ENCODE measurements at places on chromosomes 7 and 10.

- no peaks in the 10 kb centered on the region for H3K4me1 ChIP-seq
- DNase-seq = no peak
- no peak overlapping the region for H3K27ac ChIP-seq
- no peaks in the 10 kb centered on the region for H3K36me3 ChIP-seq
- H3K27me3 ChIP-seq = no peaks in the 10 kb centered on the region
Observed at GRCh38 chr10:11631890-11632587, 20.6 kb upstream of the USP6NL start.

DNA sequence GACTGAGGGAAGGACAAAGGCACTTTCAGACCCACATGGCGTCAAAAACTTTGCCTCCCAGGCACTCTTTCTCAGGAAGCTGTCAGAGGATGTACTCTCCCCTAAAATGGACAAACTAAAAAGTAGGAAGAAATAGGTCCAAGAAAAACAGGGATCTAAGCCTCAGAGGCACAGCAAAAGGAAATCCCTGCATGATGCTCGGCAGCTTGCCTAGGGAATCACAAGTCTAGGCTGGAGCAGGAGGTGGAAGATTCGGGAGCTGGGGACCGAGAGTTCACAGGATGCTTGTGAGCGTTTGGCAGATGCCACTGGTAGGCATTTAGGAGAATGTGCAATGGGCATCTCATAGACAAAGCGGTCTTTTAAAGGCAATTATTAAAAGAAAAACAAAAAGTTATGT is 60.8 kb downstream of the ATXN7L1 start:
- H3K4me3 ChIP-seq = no peak overlapping the region
- no peak for DNase-seq
- H3K27me3 ChIP-seq = no peaks in the 10 kb centered on the region
- H3K36me3 ChIP-seq = no peaks in the 10 kb centered on the region
- H3K27ac ChIP-seq = no peak overlapping the region

- H3K4me1 ChIP-seq = no peaks in the 10 kb centered on the region
- DNase-seq = no peak
- no peaks in the 10 kb centered on the region for H3K36me3 ChIP-seq
- no peak overlapping the region for H3K27ac ChIP-seq
- 0 out of 2 replicates have a peak, but pooled peaks cover 2% of the 10 kb centered on the region for H3K27me3 ChIP-seq
Observed at GRCh38 chr7:31873816-31874597, 187.0 kb downstream of the PPP1R17 start.

- H3K36me3 ChIP-seq = peaks cover 79% of the 10 kb centered on the region
- H3K4me3 ChIP-seq = no peak overlapping the region
- no peak overlapping the region for H3K27ac ChIP-seq
- H3K27me3 ChIP-seq = no peaks in the 10 kb centered on the region
- DNase-seq = no peak
Observed at GRCh38 chr7:107972075-107972482, 30.9 kb downstream of the LAMB1 start.

- H3K4me3 ChIP-seq = no peak overlapping the region
- H3K27me3 ChIP-seq = no peaks in the 10 kb centered on the region
- peaks cover 7% of the 10 kb centered on the region for H3K4me1 ChIP-seq
- no peak overlapping the region for H3K27ac ChIP-seq
- H3K36me3 ChIP-seq = no peaks in the 10 kb centered on the region
Observed at GRCh38 chr7:139915268-139915863, 86.3 kb downstream of the TBXAS1 start.

DNA sequence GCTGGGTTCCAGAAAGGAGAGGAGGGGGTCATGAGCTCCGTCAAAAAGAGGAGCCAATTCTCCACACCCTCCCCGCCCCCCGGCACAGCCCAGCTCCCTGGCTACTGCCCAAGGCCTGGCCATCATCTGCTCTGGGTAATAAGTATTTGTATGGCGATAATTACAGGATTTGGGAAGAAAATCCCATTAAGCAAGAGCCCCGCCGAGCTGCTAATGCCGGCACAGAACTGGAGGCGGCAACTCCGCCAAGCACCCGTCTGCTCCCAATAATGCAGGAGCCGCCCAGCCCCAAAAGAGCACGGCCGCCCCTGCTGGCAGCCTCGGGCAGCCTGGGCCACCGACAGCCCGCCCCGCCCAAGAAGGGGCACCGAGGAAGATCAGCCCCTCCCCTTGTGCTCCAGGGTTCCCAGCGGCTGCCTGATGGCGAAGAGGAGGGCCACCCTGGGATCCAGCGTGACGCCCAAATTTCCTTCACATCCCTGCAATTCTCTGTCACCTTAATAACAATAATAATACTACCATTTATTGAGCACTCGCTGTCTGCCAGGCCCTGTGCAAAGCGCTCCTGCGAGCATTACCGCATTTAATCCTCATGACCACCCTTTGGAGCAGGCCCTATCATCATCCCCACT is 5.9 kb downstream of the SLIT1 start:
- H3K27me3 ChIP-seq = no peaks in the 10 kb centered on the region
- H3K4me3 ChIP-seq = peak overlapping the region; percentile 28
- no peaks in the 10 kb centered on the region for H3K4me1 ChIP-seq
- DNase-seq = peak; percentile 81

- no peak overlapping the region for H3K4me3 ChIP-seq
- peaks cover 9% of the 10 kb centered on the region for H3K4me1 ChIP-seq
- H3K27me3 ChIP-seq = no peaks in the 10 kb centered on the region
- DNase-seq = no peak
- no peak overlapping the region for H3K27ac ChIP-seq
- no peaks in the 10 kb centered on the region for H3K36me3 ChIP-seq
Observed at GRCh38 chr10:60352105-60352504, 37.6 kb downstream of the ANK3 start.

- no peaks in the 10 kb centered on the region for H3K4me1 ChIP-seq
- H3K27me3 ChIP-seq = no peaks in the 10 kb centered on the region
- DNase-seq = no peak
- no peaks in the 10 kb centered on the region for H3K36me3 ChIP-seq
Observed at GRCh38 chr10:34280599-34281374, 534.3 kb downstream of the PARD3 start.

GRCh38 chr7:101556453-101556968 is 72.6 kb downstream of the MYL10 start:
- H3K27ac ChIP-seq = no peak overlapping the region
- H3K4me1 ChIP-seq = no peaks in the 10 kb centered on the region
- no peak overlapping the region for H3K4me3 ChIP-seq
- no peaks in the 10 kb centered on the region for H3K27me3 ChIP-seq
- H3K36me3 ChIP-seq = no peaks in the 10 kb centered on the region

- no peaks in the 10 kb centered on the region for H3K27me3 ChIP-seq
- H3K36me3 ChIP-seq = no peaks in the 10 kb centered on the region
- H3K4me3 ChIP-seq = no peak overlapping the region
- peaks cover 13% of the 10 kb centered on the region for H3K4me1 ChIP-seq
- DNase-seq = no peak
Observed at GRCh38 chr10:52485462-52485861, 171.4 kb downstream of the DKK1 start.

DNA sequence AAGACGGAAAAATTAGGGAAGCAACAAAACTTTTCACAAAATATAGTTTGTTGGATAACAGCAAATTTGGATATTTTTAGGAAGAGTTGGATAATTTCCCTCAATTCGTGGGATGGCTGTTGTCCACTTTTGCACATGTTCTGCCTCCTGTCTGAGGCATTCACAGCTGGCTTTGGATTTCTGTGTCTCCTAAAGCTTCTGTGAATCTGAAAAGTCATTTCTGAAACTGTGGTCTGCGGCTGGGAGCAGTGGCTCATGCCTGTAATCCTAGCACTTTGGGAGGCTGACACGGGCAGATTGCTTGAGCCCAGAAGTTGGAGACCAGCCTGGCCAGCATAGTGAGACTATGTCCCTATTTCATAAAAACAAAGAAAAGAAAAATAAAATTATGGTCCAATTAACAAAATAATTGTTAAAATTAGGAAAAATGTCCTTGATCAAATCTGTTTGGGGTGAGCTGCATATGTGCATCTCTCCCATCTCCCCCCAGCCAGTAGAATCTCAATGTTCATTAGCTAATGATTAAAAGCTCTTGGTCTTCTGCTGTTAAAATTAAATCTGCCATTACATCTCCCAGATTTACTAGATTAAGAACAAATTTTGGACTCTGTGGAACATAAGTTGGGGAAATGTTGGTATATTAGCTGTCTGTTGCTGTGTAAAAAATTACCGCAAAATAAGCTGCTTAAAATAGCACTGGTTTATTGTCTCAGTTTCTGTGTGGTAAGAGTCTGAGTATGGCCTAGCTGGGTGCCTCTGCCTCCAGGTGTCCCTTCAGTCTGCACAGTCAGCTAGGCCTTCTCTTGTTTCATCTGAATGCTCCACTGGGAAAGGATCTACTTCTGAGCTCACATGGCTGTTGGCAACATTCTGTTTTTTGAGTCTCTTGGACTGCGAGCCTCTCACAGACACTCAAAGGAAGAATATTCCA is 332.0 kb upstream of the FZD1 start:
- H3K27me3 ChIP-seq = no peaks in the 10 kb centered on the region
- peaks cover 8% of the 10 kb centered on the region for H3K36me3 ChIP-seq
- peak overlapping the region; percentile 5 for H3K27ac ChIP-seq

DNA sequence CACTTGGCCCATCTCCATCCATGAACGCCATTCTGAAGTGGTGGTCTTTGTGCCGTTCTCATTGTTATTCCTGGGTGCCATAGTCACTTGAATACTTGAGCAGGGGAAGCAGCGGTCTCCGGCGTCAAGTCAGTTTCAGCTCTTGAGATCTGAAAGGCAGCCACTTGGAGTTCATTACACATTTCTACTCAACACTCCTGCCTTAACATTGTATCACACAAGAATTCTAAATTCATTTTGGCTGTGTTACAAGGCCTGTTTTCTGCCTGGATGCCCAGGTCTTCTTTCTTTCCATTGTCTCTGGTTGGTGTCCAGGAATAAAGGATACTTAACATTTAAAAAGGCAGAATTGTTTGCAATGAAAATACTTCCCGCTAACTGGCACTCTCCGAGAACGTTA is 69.0 kb upstream of the RAB11FIP2 start:
- no peak overlapping the region for H3K27ac ChIP-seq
- no peaks in the 10 kb centered on the region for H3K27me3 ChIP-seq
- no peak overlapping the region for H3K4me3 ChIP-seq
- DNase-seq = no peak
- no peaks in the 10 kb centered on the region for H3K4me1 ChIP-seq
- no peaks in the 10 kb centered on the region for H3K36me3 ChIP-seq

DNA sequence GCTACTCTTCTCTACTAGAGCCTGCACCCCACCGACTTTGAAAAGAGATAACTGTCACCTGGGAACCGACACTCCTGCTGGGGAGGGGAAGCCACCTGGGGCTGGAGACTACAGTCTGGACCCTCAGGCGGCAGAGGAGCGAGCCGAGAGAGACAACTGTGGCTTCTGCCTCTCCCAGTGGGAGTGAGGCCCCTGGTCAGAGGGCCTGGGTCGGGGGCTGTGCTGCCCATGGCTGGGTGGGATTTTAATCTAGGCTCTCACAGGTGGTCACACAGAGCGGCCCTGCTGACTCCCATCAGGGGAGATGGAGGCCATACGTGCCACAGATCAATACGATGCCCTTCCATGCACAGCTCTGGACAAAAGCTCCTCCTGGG is 372.1 kb downstream of the DNAJB6 start:
- H3K4me1 ChIP-seq = no peaks in the 10 kb centered on the region
- no peak overlapping the region for H3K4me3 ChIP-seq
- peaks cover 22% of the 10 kb centered on the region for H3K27me3 ChIP-seq
- DNase-seq = no peak

GRCh38 chr10:35420044-35420443 is 83.7 kb downstream of the CCNY start:
- no peaks in the 10 kb centered on the region for H3K36me3 ChIP-seq
- DNase-seq = no peak
- no peak overlapping the region for H3K4me3 ChIP-seq
- no peaks in the 10 kb centered on the region for H3K27me3 ChIP-seq
- H3K27ac ChIP-seq = no peak overlapping the region

All from SJCRH30 (cell line).